Activated CD4-positive, alpha-beta memory T cell treated with anti-CD3 and anti-CD28 coated beads for 36 hours (primary cell): ENCODE measurements at places on chromosomes 12 and 14.

- no peak for DNase-seq
These were observed 25.6 kb upstream of the GCH1 start for GRCh38 chr14:54928216-54928615.

DNA sequence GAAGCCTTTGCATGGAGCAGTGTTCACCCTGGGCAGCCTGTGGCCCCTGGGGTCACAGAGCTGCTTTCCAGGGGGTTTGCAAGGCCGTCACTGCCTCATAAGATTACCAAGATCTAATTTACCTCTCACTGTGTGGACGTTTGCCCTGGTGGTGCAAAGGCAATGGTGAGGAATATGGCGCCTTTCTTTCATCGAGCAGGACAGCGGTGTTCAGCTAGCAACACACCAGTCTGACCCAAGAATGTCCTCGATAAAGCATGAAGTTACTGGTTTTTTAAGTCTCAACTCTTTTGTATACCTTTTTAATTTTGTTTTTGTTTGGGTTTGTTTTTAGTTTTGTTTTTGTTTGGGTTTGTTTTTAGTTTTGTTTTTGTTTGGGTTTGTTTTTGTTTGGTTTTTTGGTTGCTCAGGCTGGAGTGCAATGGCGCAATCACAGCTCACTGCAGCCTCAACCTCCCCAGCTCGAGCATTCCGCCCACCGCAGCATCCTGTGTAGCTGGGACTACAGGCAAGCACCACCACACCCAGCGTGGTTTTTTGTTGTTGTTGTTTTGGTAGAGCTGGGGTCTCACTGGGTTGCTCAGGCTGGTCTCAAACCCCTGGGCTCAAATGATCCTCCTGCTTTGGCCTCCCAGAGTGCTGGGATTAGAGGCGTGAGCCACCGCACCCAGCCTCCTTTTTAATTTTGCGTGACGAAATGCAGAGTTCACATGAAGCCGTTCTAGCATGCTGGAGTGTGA lies 57.9 kb downstream of the PPP2R5C start:
- peak; percentile 85 for DNase-seq

DNA sequence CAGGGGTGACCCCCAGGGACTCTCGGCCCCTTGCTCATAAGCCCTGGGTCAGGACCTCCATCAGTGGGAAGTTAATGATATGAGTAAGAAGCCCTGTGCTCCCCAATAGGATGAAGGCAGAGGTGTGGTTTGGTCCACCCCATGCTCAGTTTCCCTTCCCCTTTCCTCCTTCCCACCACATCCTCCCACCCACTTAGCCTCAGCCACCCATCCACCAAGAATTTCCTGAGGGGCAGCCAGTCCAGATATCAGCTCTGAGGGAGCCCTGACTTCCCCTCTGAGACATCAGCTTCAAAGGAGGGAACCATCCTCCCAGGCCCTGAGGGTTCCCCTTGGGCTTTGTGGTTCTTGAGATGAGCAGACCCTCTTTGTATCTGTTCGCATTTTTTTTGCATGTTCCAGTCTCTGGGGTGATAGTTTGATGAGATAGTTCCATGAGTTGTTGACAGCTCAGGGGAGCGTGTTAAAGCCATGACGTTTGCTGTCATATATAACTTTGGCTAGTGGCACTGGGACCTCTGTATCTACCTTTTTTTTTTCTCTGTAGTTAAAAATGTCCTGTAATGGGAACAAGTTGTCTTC lies 71.2 kb downstream of the LGMN start:
- peak; percentile 87 for DNase-seq

- DNase-seq, result no peak
These were observed 159.9 kb upstream of the TMTC1 start for GRCh38 chr12:29943683-29944082.
